ENCODE measurements at places on chromosomes 4 and X. TPM values are rescaled to one million over a fixed set of nuclear protein-coding genes. Genes with fewer than 3 reads are reported as not detected.

DNA sequence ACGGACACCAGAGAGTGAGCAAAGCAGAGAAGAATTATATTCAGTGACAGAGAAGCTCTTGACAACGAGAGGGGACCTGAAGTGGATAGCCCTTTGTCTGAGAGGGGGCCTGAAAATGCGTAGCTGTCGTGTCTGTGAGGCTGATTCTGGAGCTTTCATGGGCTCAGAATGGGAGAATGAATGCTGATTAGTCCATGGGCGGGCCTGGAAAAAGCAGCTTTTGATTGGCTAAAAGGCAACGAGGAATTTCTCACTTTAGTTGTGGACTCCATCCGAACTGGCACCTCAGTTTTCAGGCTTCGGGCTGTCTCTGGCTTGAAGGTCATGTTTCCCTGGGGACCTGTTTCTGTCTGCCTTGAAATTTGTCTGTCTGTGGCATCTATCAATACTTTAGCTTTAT is 487.1 kb downstream of the TECRL start:
- no peaks in the 10 kb centered on the region for H3K27me3 ChIP-seq
- no peak overlapping the region for H3K4me3 ChIP-seq
- no peaks in the 10 kb centered on the region for H3K36me3 ChIP-seq
- no peak for DNase-seq

Gene PABPC5
- not detected for total RNA-seq

DNA sequence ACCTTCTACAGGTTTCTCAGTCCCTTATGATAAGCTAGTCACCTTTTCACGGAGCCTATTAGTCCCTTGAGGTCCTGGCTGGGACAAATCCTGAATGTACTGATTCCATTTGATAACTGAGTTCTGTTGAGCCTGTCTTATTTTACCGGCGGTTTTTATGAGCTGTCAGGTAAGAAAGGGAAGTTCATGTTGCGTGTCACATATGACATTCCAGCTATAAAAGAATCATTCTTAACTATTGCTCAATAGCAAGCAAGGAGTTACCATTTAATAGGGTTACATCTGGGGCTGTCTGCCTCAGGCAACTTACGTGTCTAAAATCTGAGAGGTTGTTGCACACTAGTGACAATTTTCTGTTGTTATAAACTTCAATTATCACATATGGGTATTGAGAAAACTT is 394.6 kb downstream of the TECRL start:
- DNase-seq = no peak
- no peak overlapping the region for H3K4me3 ChIP-seq

- DNase-seq = no peak
- H3K4me1 ChIP-seq = no peaks in the 10 kb centered on the region
- peaks cover 2% of the 10 kb centered on the region for H3K27me3 ChIP-seq
- H3K36me3 ChIP-seq = no peaks in the 10 kb centered on the region
- no peak overlapping the region for H3K27ac ChIP-seq
Observed at GRCh38 chr4:72243641-72244040, 211.8 kb downstream of the NPFFR2 start.

DNA sequence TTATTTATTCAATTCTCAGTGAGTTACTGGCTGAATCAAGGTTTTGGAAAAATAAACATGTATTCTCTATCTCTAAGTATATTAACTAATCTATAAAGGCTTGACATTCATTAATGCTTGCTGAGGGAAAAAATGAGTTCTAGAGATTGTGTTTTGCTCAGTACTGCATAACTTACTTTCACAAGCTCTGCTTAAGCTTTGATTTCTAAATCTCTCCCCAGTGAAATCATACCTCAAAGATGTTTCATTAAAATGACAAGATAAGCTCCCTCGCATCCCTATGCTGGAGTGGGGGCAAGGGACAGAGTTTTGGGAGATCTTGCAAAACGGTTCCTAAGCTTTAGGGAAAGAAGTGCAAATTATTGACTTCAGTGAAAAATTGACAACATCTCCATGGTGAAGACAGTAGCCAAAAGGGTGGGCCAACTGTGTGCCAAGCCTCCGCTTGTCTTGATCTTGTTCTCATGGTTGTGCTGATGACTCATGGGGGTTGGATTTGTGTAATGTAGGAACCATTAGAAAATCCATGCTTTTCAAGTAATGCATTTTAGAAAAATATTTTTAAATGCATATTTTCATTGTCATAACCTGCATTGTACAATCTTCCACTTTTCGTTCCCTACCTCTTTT is 521.4 kb downstream of the RPA4 start:
- no peak overlapping the region for H3K27ac ChIP-seq
- H3K36me3 ChIP-seq = peaks cover 11% of the 10 kb centered on the region
- no peaks in the 10 kb centered on the region for H3K27me3 ChIP-seq
- H3K4me3 ChIP-seq = no peak overlapping the region
- H3K4me1 ChIP-seq = peaks cover 32% of the 10 kb centered on the region
